ENCODE measurements at places on chromosomes 4 and X.

GRCh38 chrX:44036336-44036735 is 63.1 kb upstream of the NDP start:
- DNase-seq = no peak

DNA sequence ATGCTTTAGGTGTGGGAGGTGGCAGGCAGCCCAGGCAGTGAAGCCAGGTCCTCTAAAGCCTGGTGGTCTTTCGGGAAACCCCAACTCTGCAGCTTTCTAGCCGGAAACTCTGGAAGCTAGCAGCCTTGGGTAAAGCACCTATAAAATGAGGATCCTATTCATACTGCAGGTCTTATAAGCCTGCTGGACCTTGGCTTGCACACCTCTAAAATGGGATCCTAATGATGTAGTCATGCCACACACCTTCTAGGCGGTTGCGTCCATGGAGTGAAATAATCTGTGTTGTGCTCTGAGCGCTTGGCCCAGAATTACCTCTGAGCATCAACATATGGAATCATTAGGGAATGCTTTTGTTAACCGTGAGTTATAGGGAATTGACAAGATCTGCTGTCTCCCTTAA is 36.0 kb upstream of the STS start:
- no peak for DNase-seq

DNA sequence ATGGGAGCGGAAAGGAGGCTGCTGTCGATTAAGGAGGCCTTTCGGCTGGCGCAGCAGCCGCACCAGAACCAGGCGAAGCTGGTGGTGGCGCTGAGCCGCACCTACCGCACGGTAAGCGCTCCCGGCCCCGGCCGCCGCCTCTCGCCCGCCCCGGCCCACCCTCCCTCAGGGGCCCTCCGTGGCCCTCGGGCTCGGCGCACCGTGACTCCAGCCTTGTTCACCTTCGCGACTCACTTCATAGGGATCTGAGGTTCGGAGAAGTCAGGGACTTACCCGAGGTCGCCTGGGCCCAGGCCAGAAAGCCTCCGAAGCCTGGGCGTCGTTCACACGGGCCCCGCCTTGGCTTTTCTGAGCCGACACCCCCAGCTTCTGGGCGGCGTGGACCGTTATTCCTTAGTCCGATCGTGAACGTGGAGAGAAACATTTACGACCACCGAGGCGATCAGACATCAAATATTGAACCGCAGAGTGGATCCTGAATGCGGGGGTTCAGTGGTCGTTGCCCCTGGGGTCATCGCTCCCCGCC is 362 bp downstream of the NCAPG start:
- DNase-seq = no peak

DNA sequence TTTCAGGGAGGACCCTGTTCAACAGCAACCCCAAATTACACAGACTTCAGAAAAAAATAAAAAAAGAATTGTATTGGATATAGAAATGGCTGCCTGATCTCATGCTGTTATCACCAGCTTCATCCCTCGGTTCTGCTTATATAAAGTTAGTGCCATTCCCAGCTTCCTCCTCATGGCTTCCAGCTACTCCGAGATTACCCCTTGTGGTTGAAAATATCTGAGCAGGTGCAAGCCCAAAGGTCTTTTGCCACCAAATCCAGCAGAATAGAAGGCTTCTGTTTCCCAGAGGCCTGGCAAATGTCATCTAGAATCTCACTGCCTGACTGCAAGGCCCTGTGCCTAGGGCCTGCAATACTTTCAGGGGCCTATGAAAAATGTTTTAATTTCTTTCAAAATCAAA is 13.8 kb upstream of the HPGDS start:
- DNase-seq = no peak

GRCh38 chr4:11328401-11328800 is 100.3 kb downstream of the HS3ST1 start:
- DNase-seq = no peak

GRCh38 chrX:70088751-70089150 is 26.5 kb downstream of the OTUD6A start:
- no peak for DNase-seq

DNA sequence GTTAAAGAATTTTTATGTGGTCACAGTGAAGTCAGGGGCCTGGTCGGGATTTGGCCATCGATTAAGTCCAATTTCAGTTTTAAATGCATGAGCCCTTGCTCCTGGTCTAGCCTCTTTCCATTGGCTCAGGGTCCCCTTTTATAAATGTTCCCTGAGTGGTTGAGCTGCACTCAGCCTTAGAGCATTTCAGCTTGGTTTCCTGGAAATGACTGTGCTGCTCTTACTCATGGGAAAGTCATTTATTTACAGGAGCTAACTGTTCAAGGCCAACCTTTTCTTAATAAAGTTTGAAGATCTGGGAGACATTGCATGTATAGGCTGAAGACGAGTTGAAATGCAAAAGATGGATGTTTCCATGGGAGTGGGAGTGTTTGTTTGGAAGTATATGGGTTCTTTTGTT is 98.8 kb upstream of the CLNK start:
- DNase-seq = peak; percentile 10

DNA sequence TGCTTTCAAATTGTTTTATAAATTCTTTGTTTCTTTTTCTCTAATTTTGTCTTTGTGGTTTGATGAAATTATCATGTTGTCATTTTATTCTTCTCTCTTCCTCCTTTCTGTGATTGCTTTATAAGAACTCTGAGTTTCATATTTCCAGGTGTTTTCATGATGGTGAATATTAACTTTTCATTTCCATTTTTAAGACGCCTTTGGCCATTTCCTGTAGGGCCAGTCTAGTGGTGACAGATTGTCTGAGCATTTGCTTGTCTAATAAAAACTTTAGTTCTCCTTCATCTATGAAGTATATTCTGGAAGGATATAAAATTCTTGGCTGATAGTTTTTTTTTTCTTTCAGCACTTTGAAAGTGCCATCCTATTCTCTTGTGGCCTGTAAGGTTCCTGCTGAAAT is 128.1 kb downstream of the FAM13A start:
- no peak for DNase-seq

- no peak for DNase-seq
These were observed 44.5 kb upstream of the WDR1 start for GRCh38 chr4:10161146-10161545.

Measured in HFF-Myc (cell line).